NCI-H1694 (cell line): ENCODE measurements at places on chromosomes 4 and X.
A peak's percentile ranks its signal among the peaks of the same experiment; 100 is the strongest.

- DNase-seq, result peak; percentile 62
These were observed 211.5 kb upstream of the MID1 start for GRCh38 chrX:10831716-10832502.

GRCh38 chr4:183153190-183153916 lies 54.3 kb downstream of the WWC2 start:
- DNase-seq, result no peak

- DNase-seq, result no peak
These were observed 360.7 kb downstream of the PCDH7 start for GRCh38 chr4:31080887-31081286.

- no peak for DNase-seq
These were observed 160.3 kb downstream of the AFAP1 start for GRCh38 chr4:7779432-7779768.

DNA sequence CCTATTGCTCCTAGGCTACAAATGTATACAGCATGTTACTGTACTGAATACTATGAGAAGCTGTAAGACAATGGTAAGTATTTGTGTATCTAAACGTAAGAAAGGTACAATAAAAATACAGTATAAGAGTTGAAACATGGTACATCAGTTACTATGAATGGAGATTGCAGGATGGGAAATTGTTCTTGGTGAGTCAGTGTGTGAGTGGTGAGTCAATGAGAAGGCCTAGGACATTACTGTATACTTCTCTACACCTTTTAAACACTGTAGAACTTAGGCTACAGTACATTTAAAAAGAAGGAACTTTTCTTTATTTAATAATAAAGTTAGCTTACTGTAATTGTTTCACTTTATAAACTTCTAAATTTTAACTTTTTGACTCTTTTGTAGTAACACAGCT lies 2603.2 kb downstream of the PCDH7 start:
- DNase-seq, result no peak

GRCh38 chr4:154329268-154329868 lies 162.2 kb downstream of the DCHS2 start:
- DNase-seq, result no peak

- no peak for DNase-seq
These were observed 1.5 kb upstream of the DDX3X start for GRCh38 chrX:41332408-41333002.

- no peak for DNase-seq
These were observed 745.9 kb downstream of the RPA4 start for GRCh38 chrX:97629597-97629985.

DNA sequence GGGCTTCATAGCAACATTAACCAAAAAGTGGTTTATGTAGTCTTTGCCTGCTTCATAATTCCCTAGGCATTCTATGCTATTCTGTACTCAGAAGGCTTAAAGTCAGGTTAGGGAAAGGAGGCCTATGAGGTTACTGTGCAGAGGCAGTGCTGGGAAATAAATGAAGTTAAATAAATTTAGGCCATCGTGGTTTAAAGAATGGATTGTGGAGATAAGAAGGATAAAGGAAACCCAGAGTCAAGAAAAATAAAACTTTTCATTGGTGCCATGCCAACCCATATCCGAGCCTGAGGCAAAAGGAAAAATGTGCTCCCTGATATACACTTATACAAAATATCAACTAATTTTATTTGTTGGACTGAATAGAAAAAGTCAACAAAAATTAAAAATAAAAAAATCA lies 70.2 kb downstream of the AR start:
- DNase-seq, result no peak

- DNase-seq, result no peak
These were observed 25.6 kb downstream of the SORBS2 start for GRCh38 chr4:185786422-185786821.

DNA sequence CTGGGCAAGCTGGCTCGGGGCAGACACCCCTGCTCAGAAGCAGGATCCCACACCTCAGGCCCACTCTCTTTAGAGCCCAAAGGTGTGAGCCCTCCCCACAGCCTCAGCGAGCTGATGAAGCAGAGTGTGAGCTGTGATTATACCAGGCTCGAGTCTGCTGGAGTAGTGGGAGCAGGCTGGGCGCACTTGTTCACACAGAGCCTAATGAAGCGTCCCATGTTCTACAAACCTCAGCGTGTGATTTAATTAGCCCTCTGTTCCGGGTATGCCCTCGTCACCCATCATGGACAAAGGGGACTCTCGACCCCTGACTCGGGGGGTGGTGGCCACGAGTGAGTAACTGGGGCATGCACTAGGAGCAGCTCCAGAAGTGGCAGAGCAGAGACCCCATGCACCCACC lies 62.3 kb downstream of the PPP2R2C start:
- DNase-seq, result peak; percentile 59

- DNase-seq, result no peak
These were observed 72.1 kb downstream of the IDS start for GRCh38 chrX:149433051-149433450.

GRCh38 chr4:105620640-105621323 lies 68.4 kb downstream of the ARHGEF38 start:
- no peak for DNase-seq

DNA sequence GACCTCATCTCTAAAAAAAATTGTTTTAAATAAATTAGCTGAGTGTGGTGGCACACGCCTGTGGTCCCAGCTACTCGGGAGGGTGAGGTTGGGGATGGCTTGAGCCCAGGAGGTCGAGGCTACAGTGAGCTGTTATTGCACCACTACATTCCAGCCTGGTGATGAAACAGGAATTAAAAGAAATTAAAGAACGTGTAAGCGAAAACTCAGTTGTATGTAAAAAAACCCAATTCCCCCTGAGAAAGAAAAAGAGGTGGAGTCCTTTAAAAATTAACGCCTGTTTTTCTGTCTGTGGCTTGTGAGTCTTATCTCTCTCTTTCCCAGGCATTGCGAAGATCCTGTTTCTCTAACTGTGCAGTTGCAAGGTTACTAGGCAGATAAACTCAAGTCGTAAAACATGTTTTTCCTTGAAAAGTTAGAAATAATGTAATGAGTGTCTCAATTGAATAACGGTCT lies 22.1 kb downstream of the EPGN start:
- no peak for DNase-seq

GRCh38 chr4:21845663-21846062 lies 102.9 kb downstream of the KCNIP4 start:
- DNase-seq, result no peak

- DNase-seq, result no peak
These were observed 36.7 kb upstream of the STS start for GRCh38 chrX:7110821-7111276.

DNA sequence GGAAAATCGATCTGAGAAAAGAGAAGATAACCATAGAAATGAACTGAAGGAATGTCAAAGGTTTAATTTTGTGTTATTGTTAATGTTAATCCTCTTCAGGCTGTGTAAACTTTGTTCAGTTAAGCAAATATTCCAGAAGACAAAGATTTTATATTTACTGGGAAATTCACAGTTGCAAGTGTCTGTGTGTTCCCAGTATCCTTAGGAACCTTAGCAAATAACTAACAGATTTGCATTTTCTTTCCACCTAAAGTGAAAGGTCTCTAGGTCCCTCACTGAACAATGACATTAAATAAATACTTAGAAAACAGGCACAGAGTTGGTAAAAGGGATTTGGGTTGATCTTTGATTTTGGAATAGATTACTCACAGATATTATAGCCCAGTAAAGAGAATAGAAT lies 324.7 kb downstream of the C4orf33 start:
- no peak for DNase-seq

- DNase-seq, result no peak
These were observed 34.7 kb upstream of the ASMTL start for GRCh38 chrX:1487401-1487800.
